Head of caudate nucleus (tissue), 42 donors: ENCODE measurements at places on chromosomes 4 and X.

DNA sequence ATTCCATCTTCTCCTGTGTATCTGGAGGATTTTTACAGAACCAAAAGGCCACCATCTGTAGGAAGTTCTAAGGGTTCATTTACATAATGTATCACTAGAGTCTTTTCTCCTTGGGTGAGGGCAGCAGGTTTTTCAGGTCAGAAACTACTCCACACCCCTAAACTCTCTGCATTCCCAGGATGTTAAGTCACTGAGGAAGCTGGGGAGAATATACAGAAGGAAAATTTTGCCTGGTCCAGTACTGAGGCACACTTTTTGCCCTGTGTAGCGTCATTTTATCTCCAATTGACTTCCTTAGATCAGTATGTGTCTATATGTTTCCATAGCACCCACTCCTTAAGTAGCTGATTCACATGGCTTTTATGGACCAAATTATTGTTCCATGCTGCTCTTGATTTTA lies 17.0 kb downstream of the XKRX start:
- no peak for DNase-seq

DNA sequence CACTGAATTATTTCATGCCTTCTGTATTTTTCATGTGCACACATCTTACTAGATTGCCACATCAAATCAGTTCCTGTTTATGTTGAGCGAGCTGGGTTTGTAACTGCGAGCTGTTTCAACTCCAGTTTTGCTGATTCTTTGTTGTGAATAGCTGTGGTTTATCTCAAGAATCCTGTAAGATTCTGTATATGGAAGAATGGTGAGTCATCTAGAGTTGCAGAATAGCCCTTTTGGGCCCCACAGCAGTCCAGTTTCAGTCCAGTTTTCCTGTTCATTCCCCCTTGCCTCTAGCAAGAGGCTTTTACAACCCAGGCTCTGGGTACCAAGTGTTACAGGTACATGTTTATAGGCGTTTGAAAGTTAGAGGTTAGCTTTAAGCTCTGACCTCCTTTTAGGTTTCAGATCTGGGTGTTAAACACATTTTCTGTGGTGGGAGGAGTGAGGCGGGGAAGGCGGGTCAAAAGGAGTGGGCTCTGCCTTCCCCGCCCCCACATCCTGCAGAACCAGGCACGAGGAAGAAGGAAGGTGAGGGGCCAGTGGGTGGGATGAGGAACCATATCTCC lies 32.7 kb downstream of the TBC1D14 start:
- DNase-seq, result no peak

DNA sequence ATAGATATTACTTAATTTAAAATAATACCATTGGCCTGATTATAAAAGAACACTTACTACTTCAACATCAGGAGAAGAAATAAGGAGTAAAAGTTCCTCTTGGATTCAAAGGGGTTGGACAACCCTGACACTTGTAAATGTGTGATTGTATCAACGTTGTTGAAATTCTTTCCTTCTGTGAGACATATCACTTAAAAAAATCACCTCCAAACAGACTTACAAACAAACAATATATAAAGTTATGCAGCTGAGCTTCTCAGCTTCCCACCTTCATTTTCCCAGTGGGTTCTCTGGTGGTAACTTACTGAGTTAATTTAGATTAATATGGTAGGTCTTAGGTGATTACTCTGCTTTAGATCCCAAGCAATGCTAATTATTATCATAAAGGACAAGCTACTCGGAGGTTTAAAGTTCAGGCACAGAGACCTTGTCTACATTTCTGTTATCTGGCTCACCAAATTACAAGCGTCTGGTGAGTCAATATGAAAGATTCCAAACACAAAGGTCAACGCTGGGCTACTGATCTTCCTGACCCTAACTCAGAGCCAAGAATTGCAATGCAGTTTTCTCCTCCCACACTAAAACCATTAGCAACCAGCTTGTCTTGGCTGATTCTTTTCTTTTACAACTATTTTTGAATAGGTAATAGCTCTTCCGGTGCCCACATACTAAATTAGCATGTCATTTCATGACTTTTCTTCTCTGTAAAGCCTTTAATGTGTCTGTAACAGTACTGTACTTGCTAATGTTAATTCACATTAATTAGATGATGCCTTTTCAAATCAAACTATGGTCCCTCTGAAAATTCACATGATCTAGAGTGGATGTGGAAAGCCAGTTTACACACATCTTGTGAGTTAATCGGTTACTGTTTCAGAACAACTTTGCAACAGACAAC lies 157.6 kb downstream of the RASL11B start:
- DNase-seq, result no peak

- DNase-seq, result no peak
Observed at GRCh38 chr4:23476515-23477090, 413.2 kb downstream of the PPARGC1A start.

DNA sequence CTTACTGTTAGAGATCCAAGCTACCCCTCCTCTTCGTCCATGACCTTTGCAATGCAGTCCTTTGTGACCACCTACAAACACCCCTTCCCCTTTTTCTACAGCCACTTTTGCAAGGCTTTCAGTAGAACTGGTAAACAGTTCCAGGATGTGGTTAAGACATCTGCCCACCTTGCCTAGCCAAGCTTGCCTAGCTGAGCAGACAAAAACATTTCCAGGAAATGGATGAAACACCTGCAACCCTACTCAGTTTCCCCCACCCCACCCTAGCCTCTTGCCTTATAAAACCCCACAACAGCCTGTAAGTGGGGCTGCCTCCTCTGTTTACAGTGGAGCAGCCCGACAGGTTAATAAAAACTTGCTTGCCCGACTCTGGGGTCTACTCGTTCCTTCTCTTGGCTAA lies 133.8 kb downstream of the ZC4H2 start:
- no peak for DNase-seq

DNA sequence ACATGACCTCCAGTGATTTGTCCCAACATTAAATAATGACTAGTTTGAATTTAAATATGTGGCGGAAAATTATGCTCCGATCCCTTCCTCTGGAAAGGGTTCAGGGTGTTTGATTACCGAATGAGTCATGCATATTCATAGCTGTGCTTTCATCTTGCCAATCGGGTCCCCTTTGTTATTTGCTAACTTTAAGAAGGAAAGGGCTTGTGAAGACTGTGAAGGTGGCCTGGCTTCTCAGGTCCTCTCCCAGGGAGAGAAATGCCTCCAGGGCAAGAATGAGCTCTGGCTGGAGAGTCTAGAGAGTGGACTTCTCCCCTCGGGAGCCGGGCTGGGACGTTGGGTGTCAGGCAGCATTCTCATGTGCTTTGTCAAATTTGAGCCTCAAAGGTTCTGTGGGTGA lies 155.5 kb upstream of the PSAPL1 start:
- no peak for DNase-seq

GRCh38 chr4:182103614-182104319 lies 139.4 kb upstream of the TENM3 start:
- DNase-seq, result no peak

DNA sequence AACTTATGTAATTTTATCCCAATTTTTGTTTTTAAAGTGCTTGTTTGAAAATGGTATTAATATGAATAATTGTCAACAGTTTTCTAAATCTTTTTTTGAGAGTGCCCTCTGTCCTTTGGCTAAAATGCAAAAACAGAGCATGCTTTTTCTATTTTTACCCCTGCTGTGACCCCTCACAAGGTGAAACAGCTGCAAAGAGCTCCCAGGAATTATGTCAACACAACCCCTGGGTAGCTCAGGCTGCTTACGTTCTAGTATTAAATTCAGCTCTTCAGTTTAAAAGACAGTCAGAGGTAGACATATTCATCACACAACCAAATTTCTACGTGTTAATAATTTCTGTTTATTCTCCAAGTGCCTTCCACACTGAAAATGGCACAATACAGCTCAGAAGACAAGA lies 367.5 kb downstream of the PRDM5 start:
- DNase-seq, result no peak
